Stimulated activated CD8-positive, alpha-beta memory T cell treated with anti-CD3 and anti-CD28 coated beads, Interleukin-15, amount 100 ng/mL, for 1 hour (primary cell): ENCODE measurements at places on chromosomes 6 and 20.

DNA sequence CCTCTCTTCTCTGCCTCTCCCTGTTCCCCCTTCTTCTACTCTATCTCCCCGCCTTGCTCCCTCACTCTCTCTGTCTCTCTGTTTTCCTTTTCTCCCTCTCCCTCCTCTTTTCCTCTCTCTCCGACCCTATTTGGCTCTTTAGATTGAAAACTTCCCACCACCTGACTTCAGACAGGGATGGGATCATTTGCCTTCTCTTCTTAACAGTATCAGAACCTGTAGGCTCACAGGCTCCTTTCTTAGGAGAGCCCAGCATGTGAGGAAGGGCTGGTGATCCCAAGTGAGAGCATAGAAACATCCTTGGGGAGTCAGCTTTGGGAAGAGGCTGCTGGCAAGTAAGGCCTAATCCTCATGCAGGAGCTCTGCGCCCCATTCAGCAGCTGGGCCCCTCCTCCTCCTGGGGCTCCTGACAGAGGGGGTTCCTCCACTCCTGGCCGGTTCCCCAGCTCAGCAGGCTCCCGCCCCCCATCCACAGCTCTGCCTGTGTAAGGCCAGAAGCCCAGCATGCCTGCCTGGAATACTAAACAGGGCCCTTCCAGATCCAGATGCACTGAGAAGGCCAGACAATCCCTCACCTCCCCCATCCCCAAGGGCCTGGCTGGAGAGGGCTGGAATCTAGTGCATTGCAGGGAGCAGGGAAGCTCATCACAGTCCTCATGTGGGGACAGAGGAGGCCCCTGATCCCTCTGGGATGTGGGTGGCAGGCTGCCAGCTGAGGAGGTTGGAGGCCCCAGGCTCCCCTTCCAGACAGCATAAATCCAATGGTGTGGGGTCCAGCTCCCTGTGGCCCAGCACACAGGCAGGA is 93.4 kb downstream of the PTPRT start:
- DNase-seq: no peak

GRCh38 chr6:68031054-68031453 is 604.0 kb upstream of the ADGRB3 start:
- DNase-seq: no peak

- no peak for DNase-seq
These were observed 106.7 kb upstream of the RREB1 start for GRCh38 chr6:7000825-7001777.

DNA sequence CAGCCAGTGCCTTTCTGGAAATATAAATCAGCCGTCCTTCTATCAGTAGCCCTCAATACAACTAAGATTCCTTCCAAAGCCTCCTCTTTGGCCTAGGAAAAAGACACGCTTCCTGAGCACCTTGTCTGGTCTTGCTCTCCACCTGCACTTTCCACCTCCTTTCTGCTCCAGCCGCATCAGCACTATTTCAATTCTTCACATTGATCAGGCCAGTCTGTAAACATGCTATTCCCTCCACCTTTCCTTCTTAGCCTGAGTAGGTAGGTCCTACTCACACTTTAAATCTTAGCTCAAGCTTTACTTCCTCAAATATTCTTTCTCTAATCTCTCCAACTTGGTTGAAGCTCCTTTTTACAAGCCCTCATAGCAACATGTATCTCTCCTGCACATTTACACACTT is 11.4 kb downstream of the RANBP9 start:
- DNase-seq: no peak

GRCh38 chr6:122405417-122405816 is 6.0 kb downstream of the HSF2 start:
- DNase-seq: no peak
